ENCODE measurements at places on chromosomes 12 and 14.

- DNase-seq: no peak
Observed at GRCh38 chr12:52342781-52343490, 21.7 kb upstream of the KRT83 start.

- DNase-seq: no peak
Observed at GRCh38 chr14:104246401-104247335, 108.3 kb downstream of the KIF26A start.

DNA sequence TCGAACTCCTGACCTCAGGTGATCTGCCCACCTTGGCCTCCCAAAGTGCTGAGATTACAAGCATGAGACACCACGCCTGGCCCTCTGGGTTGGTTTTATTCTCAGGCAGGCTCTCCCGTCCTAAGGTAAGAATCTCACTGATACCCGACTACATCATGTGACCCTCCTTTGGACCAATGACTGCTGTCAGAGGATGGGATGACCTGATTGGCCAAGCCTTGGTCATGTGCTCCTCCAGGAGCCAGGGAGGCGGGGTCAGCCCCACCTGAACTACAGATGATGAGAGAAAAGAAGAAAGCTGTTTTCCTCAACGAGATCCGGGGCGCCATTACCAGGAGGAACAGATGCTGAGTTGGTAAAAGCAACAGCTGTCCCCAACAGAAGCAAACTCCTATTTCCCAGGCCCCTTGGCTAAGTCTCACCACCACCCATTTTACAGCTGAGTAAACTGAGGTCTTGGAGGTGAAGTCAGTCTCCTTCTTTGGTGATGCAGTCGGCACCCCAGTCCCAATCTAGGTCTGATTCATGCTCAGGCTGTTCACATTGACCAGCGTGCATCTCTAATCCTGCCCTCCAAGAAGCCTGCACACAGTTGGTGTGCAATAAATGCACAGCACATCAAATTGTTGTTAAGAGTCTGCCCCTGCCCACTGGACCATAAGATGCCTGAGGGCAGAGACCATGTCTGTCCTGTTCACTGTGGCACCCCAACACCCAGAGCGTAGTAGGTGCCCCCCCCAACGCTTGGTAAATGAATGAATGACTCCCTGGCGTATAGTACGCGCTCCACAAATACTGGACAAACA lies 118.8 kb downstream of the SCARB1 start:
- DNase-seq: no peak

GRCh38 chr14:74492776-74493342 lies at the start of gene NPC2:
TSS of gene NPC2 (minus strand) at chr14:74493305. CDS start at chr14:74493274, 31 bp downstream.
- DNase-seq: no peak

DNA sequence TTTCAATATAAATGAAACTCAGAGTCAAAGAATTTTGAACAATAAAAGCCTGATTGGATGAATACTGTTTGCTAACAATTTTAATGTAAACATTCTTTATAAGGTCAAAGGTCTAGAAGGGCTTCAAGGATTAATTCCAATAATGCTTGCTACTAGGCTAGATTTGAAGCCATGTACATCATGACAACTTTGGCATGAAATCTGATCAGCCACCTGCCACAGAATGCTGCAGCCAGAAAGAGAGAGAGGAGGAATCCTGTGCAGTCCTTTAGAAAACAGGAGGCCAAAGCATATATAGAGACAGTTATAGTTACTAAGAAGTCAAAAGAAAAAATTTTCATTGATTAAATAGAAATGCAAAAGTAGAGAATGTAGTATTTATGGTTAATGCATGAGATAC lies 47.1 kb downstream of the ABCD2 start:
- no peak for DNase-seq

- no peak for DNase-seq
Observed at GRCh38 chr12:40963751-40964150, 224.4 kb upstream of the PDZRN4 start.

DNA sequence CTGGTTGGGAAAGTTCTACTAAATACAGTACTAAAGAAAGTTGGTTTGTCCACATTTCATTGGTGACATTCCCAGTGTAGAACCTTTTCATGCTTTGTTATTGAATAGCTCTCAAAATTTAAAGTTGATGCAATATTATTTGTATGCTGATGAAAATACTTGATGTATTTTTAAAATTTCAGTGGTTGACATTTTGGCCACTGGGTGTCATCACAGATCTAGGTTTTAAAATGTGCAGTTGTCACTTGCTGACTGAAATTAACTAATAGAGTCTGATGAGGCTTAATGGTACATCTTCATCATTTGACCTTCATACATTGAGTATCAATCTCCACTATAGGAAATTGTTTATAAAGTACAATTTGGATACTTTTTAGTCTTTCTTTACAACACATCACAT lies 37.1 kb downstream of the CMAS start:
- no peak for DNase-seq

- no peak for DNase-seq
Observed at GRCh38 chr12:94929780-94930179, 73.7 kb downstream of the NDUFA12 start.

GRCh38 chr14:31967669-31967975 lies 109.5 kb upstream of the ARHGAP5 start:
- no peak for DNase-seq

DNA sequence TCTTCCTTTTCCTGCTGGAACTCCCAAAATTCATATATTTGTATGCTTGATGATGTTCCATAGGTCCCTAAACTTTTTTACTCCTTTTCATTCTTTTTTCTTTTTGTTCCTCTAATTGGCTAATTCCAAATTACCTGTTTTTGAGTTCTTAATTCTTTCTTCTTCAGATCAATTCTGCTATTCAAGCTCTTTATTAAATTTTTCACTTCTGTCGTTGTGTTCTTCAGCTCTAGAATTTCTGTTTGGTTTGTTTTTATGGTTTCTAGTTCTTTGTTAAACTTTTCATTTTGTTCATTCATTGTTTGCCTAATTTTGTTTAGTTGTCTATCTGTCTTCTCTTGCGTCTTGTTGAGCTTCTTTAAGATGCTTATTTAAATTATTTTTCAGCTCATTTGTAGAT lies 154.8 kb downstream of the TPH2 start:
- DNase-seq: no peak

DNA sequence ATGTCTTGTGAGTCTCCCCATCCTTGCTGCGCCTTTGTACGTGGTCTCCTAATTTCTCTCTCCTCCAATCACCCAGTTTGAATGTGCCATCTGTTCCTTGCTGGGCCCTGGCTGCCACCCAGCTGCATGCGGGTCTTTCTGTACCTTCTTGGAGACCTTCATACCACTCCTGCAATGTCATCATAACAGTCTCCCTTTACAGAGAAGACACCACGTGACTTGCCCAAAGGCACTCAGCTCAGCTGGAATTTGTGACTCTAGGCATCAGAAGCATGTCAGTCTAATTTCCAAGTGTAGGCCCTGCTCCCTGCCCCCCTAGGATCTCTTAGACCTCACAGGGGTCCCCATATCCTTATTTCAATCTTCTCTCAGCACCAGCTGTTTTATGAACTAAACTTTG lies 284.2 kb downstream of the TTC8 start:
- DNase-seq: no peak

DNA sequence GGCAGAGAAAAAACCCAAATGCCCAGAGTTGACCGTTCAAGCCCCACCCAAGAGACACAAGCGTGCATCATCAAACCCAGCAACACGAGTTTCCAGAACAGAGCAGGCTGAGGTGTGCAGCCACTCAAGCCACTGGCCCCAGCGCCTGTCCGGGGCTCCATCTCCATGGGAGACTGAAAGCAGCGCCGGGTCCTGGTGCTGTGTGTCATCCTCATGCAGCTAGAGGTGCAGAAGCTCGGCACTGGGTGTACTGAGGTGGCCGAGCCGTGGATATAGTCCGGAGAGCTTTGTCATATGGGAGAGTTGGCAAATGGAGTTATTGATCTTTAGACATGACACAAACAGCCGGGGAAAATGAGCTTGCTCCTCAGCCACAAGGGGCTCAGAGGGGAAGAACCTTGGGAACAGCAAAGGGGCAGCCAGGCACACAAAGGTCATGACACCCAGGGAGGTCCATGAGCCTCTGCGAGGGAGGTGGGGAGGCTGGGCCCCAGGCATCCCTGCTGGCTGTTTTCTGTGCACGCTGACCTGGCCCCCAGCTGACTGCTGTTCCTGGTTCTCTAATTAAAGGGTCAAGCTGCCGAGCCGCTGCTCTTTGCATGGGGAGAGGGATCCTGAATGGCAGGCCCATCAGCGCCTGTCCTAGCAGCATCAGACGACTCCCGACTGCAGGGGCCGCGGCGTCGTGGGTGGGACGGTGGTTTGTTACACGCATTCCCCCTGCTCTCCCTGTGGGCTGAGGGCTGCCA lies 145.4 kb upstream of the SFSWAP start:
- no peak for DNase-seq

- no peak for DNase-seq
Observed at GRCh38 chr14:101763941-101764709, 2.6 kb downstream of the PPP2R5C start.

- peak; percentile 41 for DNase-seq
Observed at GRCh38 chr14:31206536-31207286, 882 bp downstream of the HECTD1 start.

GRCh38 chr14:76267322-76268046 lies 108.5 kb upstream of the ESRRB start:
- DNase-seq: no peak

- DNase-seq: no peak
Observed at GRCh38 chr12:52369211-52369610, 1.9 kb upstream of the KRT85 start.
